ENCODE measurements at places on chromosomes 2 and 18.
A peak's percentile ranks its signal among the peaks of the same experiment; 100 is the strongest.

DNA sequence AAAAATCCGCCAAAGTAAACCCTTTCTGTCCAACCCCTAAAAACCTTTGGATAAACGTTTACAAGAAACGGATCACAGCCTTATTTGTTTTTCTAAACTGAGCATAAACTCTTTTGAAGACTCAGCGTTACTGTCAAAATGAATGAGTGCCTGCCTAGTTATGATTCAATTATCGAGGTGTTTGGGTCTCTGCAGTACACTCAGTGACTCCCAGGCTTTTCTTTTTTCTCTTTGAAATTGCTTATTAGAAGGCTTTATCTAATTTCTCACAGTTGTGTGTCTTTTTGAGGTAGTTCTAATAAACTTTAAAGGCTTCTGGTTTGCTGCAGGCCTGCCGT is 663 bp downstream of the RHBDD1 start:
- no peak for DNase-seq

GRCh38 chr2:169360984-169361705 is 1.2 kb downstream of the LRP2 start:
- DNase-seq = no peak

DNA sequence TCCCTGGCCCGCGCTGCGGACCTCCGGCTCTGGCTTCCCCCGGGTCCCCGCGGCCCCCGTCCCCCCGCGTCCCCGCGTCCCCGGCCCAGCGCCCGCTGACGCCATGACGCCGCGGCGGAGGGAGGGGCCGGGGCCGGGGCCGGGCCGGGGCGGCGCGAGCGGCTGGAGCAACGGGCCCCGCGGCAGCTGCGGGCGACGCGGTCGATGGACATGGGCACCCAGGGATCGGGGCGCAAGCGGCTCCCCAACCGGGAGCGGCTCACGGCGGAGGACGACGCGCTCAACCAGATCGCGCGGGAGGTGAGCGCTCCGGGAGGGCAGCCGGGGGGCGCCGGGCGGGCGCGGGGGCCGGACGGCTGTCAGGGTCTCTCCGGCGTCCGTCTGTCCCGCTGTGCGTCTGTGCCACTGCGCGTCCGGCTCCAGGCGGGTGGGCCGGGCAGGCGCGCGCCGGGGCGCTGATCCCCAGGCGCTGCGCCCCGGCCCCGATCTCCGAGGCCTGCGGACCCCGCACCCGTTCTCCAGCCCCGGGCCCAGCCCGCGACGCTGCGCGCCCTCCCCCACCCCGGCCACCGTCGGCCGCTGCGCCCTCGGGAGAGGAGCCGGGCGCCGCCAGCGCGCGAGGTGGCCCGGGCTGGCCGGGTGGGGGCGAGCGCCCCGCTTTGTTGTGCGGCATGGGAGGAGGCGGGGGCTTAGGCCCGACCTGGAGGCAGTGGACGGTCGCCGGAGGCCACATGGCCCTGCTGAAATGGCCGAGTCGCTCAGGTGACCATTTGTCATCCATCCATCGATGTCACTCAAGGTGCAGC is at the start of gene LRRFIP1:
LRRFIP1 (plus strand) TSS at position 147 of the 806 bp plus-strand sequence; CDS start at position 205, 58 bp downstream.
- DNase-seq = no peak

DNA sequence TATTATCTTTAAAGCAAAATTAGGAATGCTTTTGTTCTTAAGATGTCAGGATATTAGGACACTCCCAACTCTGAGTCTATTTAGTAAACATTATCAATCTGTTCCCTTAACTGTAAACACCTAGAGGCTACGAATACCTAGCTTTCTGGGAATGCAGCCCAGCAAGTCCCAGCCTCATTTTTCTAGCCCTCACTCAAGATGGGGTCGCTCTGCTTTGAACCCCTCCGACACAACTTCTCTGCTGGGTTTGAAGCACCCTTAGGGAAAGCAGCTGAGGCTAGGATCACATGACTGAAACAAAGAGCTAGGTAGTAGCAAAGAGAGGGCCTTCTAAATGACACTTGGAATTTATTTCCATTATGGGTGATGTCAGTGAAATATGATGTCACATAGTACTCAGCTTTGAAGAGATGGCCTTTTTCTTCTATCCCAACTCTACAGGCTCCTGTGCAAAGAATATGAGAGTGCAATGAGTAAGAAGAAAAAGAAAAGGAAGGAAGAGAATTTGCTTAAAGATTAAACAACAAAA is 114.7 kb downstream of the CSRNP3 start:
- no peak for DNase-seq

GRCh38 chr2:113219889-113220641 is 46.3 kb downstream of the PSD4 start:
- no peak for DNase-seq

- no peak for DNase-seq
These were observed 5.4 kb upstream of the KCNJ13 start for GRCh38 chr2:232781765-232782164.

DNA sequence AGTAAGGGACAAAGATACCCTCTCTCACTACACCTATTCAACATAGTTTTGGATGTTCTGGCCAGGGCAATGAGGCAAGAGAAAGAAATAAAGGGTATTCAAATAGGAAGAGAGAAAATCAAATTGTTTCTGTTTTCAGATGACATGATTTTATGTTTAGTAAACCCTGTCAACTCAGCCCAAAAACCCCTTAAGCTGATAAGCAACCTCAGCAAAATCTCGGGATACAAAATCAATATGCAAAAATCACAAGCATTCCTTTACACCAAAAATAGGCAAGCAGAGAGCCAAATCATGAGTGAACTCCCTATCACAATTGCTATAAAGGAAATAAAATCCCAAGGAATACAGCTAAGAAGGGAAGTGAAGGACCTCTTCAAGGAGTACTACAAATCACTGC is 1130.7 kb upstream of the PIK3C3 start:
- no peak for DNase-seq

- DNase-seq = no peak
These were observed 127.5 kb upstream of the AGAP1 start for GRCh38 chr2:235366390-235366789.

GRCh38 chr18:11840493-11840892 is 10.7 kb upstream of the CHMP1B start:
- DNase-seq = no peak

- peak; percentile 61 for DNase-seq
These were observed 13.3 kb upstream of the CYP20A1 start for GRCh38 chr2:203225423-203226039.

- DNase-seq = no peak
These were observed 2.2 kb downstream of the MMADHC start for GRCh38 chr2:149585166-149585885.

- DNase-seq = no peak
These were observed 21.4 kb upstream of the EML4 start for GRCh38 chr2:42147641-42148274.

- DNase-seq = no peak
These were observed 15.7 kb downstream of the PHOSPHO2 start for GRCh38 chr2:169709981-169710380.

GRCh38 chr18:38025433-38026038 is 459.9 kb upstream of the CELF4 start:
- no peak for DNase-seq

GRCh38 chr18:8870528-8870927 is 165.2 kb downstream of the MTCL1 start:
- no peak for DNase-seq

- no peak for DNase-seq
These were observed 9.7 kb downstream of the SNED1 start for GRCh38 chr2:241007880-241008710.

DNA sequence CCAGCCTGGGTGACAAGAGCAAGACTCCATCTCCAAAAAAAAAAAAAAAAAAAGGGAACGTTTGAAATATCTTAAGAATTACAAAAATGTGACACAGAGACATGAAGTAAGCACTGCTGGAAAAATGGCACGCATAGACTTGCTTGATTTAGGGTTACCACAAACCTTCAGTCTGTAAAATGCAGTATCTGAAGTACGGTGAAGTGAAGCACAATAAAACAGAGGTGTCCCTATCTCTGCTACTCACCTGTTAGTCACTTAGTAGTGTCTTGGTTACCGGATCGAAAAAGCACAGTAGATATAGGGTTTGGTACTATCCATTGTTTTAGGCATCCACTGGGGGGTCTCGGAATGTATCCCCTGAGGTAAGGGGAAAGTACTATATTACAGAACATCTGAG is 11.6 kb upstream of the GREB1L start:
- DNase-seq = no peak

GRCh38 chr2:3324404-3325281 is 53.0 kb downstream of the EIPR1 start:
- no peak for DNase-seq

DNA sequence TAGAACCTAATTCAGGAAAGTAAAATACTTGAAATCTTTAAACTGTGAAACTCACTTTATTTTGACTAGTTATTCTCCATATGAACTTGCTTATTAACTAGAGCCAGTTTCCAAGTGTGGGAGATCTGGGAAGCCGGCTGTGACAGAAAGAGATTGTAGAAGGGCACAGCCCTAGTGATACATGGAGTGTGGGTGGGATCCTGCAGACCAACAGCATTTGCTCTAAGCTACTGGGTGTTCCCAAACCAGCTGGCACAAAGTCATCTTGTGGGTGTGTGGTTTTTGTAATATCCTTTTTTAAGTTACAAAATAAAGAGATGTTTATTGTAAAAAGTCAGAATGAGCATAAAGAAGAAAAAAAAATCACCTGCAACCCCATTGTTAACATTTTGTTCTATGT is 3.4 kb downstream of the DUSP19 start:
- no peak for DNase-seq

GRCh38 chr2:103739186-103739585 is 977.4 kb downstream of the TMEM182 start:
- no peak for DNase-seq

DNA sequence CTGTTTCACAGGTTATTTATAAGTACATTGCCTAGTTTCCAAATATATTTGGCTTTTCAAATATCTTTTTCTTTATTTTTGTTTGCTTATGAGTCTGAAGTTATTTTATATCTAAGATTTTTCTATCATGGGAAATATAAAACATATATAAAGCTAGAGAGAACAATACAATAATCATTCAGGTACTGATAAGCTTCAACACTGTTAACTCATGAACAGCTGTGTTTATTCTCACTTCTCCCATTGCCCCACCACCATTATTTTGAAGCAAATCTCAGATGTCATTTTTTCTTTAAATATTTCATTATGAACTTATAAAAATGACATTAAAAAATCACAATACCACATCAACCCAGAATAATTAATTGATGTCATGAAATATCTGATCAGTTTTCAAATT is 9.7 kb downstream of the CAMKMT start:
- no peak for DNase-seq

DNA sequence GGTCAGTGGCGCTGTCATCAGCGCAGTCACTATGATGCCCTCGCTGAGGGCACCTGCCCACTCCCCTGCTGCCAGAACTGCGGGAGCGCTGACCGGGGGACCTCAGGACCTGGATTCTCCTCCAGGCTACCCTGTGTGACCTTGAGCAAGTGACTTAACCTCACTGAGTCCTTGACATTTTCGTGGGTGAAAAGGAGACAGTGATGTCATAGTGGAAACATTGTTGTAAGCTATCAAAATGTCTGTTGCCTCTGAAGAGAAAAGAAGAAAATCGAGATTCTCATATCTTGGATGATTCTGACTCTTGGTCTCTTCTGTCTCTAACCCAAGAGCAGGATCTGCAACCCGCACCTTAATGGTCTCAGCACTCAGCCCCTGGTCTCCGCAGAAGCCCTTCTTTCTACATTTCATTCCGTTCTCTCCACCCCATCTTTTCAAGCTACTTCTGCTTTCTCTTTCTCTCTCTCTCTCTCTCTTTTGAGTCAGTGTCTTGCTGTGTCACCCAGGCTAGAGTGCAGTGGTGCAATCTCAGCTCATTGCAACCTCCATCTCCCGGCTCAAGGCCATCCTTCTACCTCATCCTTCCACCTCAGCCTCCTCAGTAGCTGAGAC is 978 bp upstream of the TUBA4A start:
- DNase-seq = peak; percentile 88

DNA sequence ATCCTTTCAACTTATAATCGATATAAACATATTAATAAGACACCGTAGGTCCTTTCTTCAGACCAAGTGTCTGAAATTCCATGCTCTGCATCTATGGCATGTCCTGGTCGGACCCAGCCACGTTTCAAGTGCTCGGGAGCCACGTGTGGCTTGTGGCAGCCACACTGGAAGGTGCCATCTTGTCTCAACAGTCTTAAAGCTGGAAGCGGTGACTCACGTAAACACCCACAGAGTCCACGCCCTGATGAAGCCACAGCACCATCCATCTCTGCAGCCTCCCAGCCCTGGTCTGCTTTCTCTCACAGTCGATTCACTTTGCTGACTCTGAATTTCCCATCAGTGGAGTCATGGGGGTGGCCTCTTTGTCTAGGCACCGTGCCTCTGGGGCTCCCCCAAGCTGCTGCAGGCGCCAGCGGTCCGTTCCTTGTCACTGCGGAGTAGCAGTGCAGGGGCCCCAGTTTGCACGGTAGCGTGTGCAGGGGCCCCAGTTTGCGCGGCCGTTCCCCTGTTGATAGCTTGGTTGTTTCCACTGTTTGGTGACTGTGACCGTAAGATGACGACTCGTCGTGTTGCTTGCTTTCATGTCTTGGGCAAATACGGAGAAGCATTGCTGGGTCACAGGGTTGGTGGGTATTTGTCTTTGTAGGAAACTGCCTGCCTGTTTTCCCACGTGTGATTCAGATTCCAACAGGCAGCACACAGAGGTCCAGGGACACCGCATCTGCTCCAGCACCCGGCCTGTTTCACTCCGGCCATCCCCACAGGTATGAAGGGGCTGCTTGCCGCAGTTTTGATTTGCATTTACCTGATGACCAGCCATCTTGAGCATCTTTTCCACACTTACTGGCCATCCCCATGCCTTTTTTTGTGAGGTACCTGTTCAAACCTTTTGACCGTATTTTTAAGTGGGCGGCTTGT is 240.3 kb downstream of the HDAC4 start:
- no peak for DNase-seq

GRCh38 chr2:216392018-216392562 is 19.8 kb upstream of the MARCHF4 start:
- no peak for DNase-seq

- DNase-seq = no peak
These were observed 377.5 kb downstream of the ZNF521 start for GRCh38 chr18:24974431-24974830.

DNA sequence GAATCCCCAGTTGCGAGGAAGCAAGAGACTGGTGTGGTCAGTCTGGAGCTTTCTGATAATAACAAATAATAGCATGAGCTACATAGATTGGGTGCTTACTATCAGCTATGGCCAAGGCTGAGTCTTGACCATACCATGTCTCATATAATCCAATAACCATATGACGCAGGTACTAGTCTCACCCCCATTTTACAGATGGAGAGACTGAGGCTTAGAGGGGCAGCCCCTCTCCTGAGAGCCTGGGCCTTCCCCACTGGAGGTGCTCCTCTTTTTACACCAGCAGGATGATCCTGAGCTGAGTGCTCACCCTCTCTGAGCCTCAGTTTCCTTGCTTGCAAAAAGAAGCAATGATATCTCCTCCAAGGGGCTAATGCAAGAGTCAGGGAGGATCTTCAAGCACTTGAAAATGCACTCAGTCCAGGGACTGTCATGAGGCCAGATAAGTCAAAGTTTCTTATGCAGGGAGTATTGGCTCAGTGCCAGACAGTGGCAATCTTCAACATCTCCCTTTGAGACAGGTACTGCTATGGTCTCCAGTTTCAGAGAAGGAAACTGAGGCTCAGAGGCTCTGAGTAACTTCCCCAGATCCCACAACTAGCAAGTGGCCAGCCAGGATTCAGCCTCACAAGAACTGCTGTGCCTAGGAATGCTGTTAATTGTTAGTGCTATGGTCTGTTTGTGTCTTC is 149.7 kb downstream of the TFCP2L1 start:
- peak; percentile 9 for DNase-seq

GRCh38 chr2:180742801-180743200 is 237.6 kb upstream of the UBE2E3 start:
- no peak for DNase-seq

GRCh38 chr18:33440060-33441043 is at the start of gene CCDC178:
Gene CCDC178 (minus strand): TSS chr18:33440721. CDS start chr18:33412088, 28,633 bp downstream.
- DNase-seq = peak; percentile 23
